Nasal cavity respiratory epithelium epithelial cell of viscerocranial mucosa (primary cell): ENCODE measurements at places on chromosomes 6 and 20. TPM values are rescaled to one million over a fixed set of nuclear protein-coding genes. Genes with fewer than 3 reads are reported as not detected.

Gene FITM2
- total RNA-seq = 6.8 and 7.5 TPM in 2 replicates

Gene MYL9
- total RNA-seq = 1.4 and 10.5 TPM in 2 replicates

Gene REM1
- not detected in 2 replicates for total RNA-seq

Gene PDE7B
- 0.14 TPM in 1 of 2 replicates, not detected in the other for total RNA-seq

Gene PRKN
- total RNA-seq = 1.0 and 1.9 TPM in 2 replicates

Gene QKI
- 79.3 and 118 TPM in 2 replicates for total RNA-seq

Gene BPIFA1
- total RNA-seq = 24.0 TPM in 1 of 2 replicates, not detected in the other

Gene SRSF12
- total RNA-seq = 0.34 and 0.36 TPM in 2 replicates

Gene TEAD3
- total RNA-seq = 6.5 and 18.9 TPM in 2 replicates

Gene CST5
- total RNA-seq = not detected in 2 replicates

Gene GATA5
- not detected in 2 replicates for total RNA-seq

Gene SRMS
- 0.14 and 0.34 TPM in 2 replicates for total RNA-seq

Gene NEDD9
- 8.5 and 21.3 TPM in 2 replicates for total RNA-seq

Gene AIF1
- not detected in 2 replicates for total RNA-seq
